ENCODE measurements at places on chromosomes 12 and 14.

DNA sequence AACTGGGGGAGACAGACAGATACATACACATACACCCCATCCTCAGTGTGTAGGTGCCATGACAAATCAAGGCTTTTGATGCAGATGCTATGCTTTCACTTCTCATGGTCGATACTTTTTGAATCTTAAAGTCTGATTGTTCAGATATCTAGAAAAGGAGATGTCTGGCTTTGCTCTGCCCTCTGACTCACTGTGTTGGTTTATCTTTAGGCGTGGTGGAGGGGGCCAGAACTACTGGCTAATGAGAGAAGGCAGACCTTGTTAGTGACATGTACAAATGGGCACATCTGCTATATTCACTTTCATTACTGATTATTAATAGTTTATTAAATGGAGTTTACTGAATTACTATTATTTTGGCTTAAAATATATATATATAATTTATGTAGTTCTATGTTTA lies 444.3 kb upstream of the RGS6 start:
- no peak for DNase-seq

DNA sequence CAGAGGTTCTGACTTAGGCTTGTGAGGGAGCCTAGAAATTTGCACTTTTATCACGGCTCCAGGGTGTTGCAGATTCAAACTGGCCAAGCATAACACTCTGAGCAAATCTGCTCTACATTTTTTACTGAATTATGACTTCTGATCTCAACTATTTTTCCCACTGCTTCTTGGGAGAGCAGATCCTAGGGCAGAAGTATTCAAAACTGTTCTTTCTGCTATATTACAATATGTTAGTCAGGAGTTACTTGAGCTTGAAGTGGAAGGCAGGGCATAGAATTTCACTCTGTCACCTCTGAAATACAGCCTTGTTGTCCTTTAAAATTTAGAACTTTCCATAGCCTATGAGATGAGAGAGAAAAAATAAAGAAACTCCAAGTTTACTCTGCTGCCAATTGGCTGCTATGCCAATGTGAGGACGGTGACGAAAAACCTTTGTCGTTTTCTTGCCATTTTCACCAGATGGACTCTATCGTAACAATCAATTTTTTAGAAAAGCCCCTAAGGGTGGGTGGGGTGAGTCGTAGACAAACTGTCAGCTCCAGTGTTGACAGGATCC lies 16.4 kb upstream of the KERA start:
- DNase-seq = no peak

- no peak for DNase-seq
These were observed 46.0 kb upstream of the SRSF5 start for GRCh38 chr14:69720912-69721311.

GRCh38 chr14:55802986-55803872 lies 223.2 kb downstream of the KTN1 start:
- no peak for DNase-seq

DNA sequence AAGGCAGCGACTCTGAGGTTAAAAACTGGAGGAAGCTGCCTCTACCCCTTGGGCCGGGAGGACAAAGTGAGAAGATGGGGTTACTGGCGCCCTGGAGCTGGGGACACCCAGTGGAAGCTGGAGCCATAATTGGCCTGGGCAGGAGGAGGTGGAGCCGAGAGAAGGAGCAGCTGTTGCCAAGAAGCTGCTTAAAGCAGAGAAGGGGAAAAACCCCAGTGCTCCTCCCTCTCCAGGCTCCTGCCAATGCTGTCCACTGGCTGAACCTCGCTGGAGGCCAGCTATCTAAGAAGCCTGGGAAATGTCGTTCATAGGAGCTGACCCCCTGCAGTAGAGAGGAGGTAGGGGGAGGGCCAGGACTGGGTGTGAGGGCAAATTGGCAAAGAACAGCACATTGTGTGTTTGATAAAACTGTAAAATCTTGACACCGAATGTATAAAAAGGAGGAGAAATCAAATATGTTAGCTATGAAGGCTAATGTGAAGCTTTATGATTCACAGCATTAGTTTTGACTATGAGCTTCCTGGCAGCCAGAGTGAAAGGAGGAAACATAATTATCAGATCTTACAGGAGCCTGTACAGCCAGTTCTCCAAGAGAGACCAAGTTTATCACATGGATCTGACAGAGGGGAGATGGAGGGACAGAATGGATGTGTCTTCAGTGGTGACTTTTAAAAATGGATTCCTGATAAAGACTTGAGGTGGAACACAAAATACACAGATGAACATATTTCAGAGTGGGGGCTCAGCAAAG lies 9.5 kb downstream of the HHIPL1 start:
- no peak for DNase-seq

- peak; percentile 29 for DNase-seq
These were observed 704 bp downstream of the ATP2B1 start for GRCh38 chr12:89707703-89708564.

DNA sequence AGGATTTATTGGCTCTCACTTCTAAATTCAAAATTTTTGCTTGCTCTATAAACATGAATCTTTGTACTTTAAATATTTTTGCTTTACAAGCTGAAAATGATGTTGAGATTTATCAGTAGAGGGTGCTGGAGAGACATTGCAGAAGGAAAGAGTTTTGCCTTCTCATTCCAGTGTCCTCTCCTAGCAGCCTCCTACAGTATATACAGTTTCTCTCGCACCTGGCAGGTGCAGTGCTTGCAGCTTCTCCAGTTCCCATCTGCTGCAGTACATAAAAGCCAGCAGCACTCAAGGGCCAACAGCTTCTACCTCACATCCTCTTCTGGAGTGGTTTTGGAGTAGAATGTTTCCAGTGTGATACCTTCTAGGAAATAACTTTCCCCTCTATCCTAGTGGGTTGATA lies 601.8 kb upstream of the ATXN7L3B start:
- no peak for DNase-seq

GRCh38 chr12:116964054-116965050 lies 53.6 kb downstream of the FBXW8 start:
- DNase-seq = no peak

DNA sequence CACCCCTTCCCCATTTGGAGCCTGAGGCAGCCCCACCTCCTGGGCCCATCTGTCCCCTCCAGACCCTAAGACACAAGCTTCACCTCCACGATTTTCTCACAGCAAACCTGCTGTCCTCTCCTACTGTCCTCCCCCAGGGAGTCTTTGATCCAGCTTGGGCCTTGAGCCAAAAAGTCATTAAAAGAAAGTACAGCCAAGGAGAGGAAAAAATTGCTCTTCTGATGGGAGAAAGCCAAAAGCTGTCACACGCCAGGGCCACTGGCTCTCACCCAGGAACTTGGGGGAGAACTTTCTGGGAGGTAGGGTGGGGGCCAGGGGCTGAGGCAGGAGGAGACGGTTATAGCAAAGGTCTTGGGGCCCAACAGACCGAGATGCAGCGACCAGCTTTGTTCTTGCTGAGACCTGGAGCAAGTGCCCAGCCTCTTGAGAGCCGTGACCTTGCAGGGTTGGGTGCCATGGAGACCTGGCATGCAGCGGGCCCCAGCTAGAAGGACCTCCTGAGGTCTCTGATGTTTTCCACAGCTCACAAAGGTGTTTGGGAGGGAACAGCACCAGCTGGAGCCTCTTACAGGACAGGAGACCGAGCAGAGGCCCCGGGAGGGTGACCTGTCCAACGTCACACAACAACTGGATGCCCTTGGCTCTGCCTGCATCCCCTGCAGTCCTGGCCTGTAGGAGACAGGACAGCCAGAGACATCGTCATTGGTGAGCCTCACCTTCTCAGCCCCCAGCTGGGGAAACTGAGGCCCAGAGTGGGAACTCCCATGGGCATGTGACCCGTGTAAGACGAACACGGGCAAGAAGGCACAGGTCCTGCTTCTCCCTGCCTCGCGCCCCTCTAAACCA lies 124.5 kb downstream of the CALM1 start:
- DNase-seq = no peak

- no peak for DNase-seq
These were observed 12.9 kb downstream of the COL2A1 start for GRCh38 chr12:47991106-47992061.

GRCh38 chr12:62834971-62835547 lies 99.9 kb downstream of the PPM1H start:
- DNase-seq = no peak

DNA sequence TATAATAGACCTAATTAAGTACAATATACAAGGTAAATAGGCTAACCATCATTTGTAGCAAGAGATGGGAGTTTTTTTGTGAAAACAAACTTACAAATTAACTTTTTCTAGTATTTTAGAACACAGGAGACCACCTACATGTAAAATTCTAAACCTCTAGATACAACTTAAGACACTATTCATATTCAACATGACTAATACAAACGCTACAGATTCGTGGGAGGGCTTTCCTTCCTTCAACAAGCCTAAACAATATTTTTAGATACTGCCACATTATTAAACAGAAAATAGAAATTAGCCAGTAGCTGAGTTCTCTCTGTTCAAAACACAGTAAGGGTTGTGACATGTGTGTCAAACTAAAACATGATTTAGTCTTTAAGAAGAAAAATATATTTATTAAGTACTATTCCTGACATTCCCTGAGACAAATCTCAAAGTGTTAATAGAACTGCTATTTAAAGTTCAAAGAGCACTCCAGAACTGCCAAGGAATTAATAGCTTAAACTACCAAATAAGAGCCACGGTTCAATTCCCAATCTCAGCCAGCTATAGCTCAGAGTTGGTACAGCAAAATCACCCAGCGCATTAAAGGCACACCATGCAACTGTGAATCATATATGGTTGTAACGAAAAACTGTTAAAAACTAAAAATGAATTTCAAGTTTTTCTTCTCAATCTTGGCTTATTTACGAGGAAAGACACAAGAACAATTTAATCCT lies 10.7 kb downstream of the MED13L start:
- DNase-seq = no peak

- no peak for DNase-seq
These were observed 24.6 kb downstream of the GPR65 start for GRCh38 chr14:88029500-88029899.

- no peak for DNase-seq
These were observed 68.7 kb downstream of the NIN start for GRCh38 chr14:50762001-50762930.

GRCh38 chr14:95195031-95195430 lies 37.7 kb upstream of the DICER1 start:
- no peak for DNase-seq

DNA sequence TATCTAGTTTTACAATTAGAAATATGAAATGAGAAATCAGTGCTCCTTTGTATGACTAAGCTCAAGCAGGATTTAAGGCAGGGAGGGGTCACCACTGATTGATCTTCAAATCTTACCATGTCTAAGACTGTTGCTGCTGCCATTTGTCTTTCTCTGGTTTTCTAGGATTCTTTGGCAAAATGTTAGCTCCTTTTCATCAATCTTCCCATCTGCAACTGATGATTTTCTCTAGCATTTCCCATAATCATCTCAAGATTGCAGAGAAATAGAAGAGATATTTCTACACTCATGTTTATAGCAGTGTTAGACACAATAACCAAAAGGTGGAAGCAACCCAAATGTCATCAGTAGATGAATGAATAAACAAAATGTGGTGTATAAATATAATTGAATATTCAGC lies 175.0 kb downstream of the RAD51B start:
- DNase-seq = no peak

DNA sequence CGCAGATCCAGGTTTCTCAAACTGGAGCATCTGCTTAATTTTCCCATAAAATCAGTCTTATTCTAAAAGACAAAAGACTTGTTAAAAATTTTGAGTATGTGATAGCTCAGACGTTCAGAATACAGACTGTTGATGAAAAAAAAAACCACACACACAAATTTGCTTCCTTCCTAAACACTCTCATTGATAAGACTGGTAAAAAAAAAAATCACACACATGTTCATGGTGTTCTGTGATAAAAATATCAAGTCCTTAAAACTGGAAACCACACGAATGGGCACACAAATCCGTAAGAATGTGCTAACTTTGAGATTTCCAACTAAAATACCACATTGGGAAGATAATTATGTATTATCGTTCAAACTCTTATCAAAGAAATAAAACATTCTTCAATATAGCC lies 6.7 kb upstream of the ARID4A start:
- no peak for DNase-seq

All from stimulated activated CD4-positive, alpha-beta T cell treated with anti-CD3 and anti-CD28 coated beads, TNF-alpha, amount 100 ng/mL, for 4 hours (primary cell).